ENCODE measurements at places on chromosomes 2 and 18.

- DNase-seq: no peak
Measured at GRCh38 chr2:102505290-102505689, 32.3 kb downstream of the SLC9A4 start.

GRCh38 chr18:8721716-8722115, 16.4 kb downstream of the MTCL1 start:
- DNase-seq: no peak

- DNase-seq: peak; percentile 61
Measured at GRCh38 chr2:54520687-54521086, 64.6 kb downstream of the SPTBN1 start.

GRCh38 chr18:10842861-10843260, 306.5 kb downstream of the PIEZO2 start:
- no peak for DNase-seq

GRCh38 chr18:38473535-38473934, 907.9 kb upstream of the CELF4 start:
- no peak for DNase-seq

- DNase-seq: no peak
Measured at GRCh38 chr2:205734436-205735037, 52.2 kb downstream of the NRP2 start.

DNA sequence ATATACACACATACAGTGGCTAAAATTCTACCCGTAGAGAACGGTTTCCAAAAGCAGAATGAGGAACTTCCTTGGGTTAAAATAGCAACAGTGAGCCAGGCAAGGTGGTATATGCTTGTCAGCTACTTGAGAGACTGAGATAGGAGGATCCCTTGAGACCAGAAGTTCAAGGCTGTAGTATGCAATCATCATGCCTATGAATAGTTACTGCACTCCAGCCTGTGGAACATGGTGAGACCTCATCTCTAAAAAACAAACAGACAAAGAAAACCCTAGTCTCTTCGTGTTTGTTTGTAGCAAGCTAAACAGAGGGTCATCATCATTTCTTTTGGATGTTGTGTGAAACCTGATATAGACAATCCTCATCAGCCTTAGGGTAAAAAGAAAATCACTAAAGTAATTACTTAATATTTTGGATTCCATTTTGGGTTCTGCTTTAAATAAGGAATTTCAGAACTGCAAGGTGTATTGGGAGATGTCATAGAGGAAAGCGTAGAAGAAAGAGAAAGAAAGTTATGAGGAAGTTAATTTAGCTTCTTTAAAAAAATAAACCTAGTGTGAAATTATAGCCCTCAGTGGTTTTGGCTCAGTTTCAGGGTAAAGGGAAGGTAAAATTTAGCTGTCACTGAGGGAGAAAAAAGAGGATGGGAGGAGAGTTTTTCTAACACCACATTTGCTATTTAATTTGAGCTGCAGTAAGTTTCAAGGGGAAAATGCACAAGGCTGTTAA, 46.5 kb downstream of the PLEK start:
- no peak for DNase-seq

DNA sequence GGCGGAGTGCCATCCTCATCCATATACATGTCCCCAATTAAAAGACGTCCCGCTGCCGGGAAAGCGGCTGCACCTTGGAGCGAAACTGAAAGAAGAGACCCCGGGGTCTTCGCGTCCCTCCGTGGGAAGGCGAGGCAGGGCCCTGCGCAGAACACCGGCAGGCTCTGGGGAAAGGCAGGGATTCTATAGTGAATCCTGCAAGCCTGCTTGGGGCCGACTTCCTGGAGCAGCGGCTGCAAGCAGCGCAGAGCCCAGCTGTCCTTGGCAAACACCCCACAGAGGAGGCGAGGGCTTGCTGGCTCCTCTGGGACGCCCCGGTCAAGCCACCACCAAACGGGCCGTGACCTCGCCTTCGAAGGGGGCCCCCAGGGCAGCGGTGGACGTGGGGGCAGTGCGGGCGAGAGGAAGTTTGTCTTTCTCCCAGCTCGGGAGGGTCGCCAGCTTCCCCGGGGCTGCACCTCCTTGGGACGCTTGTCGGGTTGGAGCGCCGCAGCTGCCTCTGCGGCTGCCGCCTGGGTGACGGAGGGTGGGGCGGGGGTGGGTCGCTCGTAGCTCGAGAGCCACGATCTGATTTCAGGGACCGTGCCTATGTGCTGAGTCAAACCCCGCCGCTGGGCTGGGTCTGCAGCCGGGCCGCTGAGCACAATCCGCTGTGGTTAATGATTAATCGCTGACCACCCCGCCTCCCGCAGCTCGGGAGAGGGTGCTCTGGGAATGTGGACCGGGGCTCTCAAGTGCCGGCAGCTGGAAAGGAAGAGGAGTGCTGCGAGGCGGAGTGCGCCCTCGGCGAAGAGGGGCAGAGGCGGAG, 486 bp upstream of the GPR39 start:
- peak; percentile 96 for DNase-seq

DNA sequence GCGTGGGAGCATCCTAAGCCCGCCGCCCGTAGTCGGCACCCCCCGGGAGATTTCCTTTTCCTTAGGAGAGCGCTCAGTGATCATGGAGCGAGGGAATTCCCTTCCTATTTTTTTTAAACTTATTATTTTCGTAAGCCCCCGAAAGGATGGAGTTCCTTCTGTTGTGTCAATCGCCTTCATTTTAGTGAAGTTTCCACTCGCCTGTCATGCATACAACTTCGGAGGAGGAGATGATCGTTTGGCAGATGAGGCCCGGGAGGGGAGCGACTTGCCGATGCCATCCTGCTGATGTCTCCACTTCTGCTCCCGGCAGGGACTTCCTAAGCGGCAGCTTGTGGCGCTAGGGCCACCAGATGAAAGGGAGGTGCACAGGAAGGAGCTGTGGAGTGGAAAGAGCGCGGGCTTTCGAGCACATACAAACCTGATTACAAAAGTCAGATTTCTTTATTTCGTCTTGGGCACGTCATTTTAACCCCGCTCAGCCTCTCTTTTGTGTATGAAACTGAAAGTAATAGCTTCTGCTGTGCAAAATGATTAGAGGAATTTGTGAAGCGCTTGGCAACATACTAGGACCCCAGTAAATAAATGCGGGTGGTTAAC, at the start of gene ADGRF3:
ADGRF3 (minus strand) TSS at position 336 of the 600 bp plus-strand sequence. CDS start 555 bp downstream, outside the sequence.
- peak; percentile 19 for DNase-seq

- no peak for DNase-seq
Measured at GRCh38 chr2:159450180-159450579, 163.7 kb upstream of the WDSUB1 start.

DNA sequence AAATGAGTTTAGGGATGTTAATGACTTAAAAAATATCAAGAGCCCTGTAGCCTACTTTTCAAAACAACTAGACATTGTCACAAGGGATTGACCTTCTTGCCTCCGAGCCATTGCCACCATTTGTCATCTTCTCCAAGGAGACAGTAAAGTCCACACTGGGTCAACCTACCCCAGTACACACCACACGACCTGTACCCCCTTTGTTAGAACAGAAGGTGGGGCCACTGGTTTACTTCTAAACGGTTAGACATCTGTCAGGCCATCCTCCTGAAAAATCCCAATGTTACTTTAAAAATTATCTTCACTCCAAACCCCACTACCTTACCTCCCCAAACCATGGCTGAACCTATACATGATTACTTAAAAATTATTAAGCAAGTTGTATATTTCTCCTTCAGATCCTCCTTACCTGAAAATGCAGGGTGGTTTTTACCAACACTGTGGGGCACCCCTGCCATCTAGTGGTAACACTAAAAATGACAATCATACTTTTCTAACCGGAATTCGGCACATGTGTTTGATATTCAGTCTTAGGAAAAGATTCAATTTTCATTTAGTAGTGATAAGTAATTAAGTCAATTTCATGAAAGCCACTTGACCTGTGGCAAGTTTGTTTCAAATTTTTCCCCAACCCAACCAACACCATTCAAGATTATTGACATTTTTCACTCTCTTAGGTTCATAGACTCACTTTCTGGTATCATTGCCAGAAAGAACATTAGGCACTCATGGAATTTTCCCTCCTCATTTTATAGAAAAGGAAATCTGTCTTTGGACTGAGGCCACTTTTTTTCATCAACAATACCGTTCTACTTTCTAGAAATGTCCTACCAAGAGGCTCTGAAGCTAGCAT, 265.3 kb upstream of the PKDCC start:
- peak; percentile 3 for DNase-seq

GRCh38 chr2:127675331-127676261, at the start of gene LIMS2:
TSS of gene LIMS2 (minus strand) at chr2:127675530. CDS start at chr2:127675024, 506 bp downstream.
- peak; percentile 42 for DNase-seq

- no peak for DNase-seq
Measured at GRCh38 chr18:8766559-8767293, 61.4 kb downstream of the MTCL1 start.

DNA sequence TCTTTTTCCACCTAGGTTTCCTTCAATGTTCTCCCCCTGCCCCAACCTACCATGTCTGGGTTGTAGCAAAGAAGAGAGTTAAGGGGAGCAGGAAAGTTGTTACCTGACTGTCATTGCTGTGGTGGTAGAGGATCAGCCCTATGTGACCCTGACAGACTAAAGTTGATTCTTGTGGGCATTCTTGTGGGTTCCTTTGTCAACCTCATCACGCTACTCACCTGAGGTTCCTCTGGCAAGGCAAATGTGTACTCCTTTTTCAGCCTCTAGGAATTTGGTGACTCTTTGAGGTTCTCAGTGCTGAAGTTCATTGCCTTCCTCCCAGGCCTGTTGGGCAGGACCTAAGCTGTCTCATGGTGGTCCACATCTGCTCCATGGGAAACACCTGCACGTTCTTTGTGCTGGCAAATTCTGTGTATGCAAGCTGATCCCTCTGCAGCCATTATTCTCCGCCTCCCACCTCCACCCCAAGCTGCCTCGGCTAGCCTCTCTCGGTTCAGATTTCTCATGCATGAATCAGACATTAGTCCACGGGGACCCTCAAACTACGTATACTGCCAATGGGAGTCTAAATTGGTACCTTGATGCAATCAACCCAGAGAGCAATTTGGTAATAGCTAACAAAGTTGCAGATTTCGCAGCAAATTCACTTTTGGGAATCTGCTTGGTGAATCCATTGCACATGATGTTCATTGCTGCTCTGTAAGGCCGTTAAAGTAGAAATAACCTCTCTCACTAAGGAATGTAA, 1.5 kb upstream of the GMCL1 start:
- DNase-seq: no peak

- no peak for DNase-seq
Measured at GRCh38 chr2:152379089-152379488, 44.1 kb downstream of the FMNL2 start.

DNA sequence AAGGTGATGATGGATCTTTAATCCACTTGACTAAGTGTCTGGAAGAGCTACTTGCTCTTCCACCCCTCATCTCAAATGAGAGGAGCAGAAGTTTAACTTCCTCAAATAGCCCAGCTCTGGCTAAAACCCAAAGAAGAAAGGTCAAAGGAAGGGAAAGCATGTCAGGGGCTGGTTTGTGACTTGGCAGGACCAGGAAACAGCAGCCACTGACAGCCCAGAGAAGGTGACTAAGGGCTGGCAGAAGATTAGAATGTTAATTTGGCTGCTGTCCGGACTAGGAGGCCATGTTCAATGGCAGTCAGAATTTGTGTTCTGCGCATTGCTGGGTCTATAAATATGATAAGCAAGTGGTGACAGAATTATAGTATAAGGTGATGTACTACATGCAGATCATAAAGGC, 386.2 kb downstream of the SETBP1 start:
- DNase-seq: no peak

GRCh38 chr2:206477296-206477695, 34.0 kb downstream of the ADAM23 start:
- no peak for DNase-seq

DNA sequence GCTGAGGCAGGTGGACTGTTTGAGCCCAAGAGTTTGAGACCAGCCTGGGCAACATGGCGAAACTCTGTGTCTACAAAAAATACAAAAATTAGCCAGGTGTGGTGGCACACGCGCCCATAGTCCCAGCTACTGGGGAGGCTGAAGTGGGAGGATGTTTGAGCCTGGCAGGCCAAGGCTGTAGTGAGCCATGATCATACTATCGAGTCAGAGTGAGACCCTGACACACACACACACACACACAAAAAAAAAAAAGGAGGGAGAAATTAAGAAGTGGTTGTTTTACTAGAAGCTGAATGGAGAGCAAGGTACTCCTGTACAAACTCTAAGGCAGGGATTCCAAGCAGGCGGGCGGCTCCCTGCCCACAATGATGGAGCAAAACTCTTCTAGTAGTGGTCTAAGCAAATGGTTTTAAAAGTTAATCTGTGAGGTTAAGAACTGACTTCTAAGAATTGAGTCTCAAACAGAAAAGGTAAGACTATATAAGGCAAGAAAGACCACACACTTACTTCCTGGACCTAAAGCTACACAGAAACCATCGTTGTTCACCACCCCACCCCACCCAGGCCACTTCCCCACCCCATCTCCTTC, 2.6 kb downstream of the ANKRD44 start:
- no peak for DNase-seq

DNA sequence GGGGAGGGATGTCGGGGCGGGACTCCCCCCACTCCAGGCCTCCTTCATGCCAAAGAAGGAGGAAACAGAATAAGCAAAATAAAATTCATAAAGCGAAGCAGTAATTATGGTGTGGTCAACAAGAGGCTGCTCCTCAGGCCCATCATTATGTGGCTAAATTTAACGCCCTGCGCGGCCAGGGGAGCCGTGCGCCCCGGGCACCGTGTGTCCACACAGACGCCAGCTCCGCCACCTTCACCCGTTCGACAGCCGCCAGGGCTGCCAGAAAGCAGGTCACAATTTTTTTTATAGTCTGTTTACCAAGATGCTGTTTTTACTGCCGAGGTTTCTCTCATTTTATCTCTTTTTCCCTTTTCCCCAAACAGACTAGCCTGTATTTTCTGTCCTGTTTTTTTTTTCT, 31.0 kb downstream of the NHEJ1 start:
- DNase-seq: no peak

DNA sequence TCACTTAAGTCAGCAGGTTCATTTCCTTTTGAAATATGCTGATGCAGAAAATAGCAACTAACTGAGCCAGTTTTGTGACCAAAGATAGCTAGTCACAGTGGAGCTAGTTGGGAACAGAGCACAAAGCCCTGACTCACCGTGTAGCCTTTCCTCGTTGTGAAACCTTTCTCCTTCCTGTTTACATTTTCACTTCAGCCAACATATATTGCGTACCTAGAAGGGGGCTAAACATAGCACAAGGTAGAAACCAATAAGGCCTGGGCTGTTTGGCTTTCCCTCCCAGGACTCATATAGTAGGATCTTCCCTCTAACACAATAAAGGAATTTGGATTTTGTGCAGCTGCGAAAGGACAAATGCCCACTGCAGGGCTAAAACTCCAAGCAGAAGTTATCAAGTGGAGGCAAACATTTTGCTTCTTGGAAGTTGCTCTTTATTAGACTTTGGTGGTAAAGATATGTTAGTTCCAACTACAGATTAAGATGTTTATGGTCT, 24.5 kb upstream of the LPIN2 start:
- no peak for DNase-seq
